ENCODE measurements at places on chromosomes 12 and 14. TPM values are rescaled to one million over a fixed set of nuclear protein-coding genes. Genes with fewer than 3 reads are reported as not detected.

Gene ARHGDIB
- 922 TPM for total RNA-seq

Gene SLC6A13
- 1.8 TPM for total RNA-seq

Gene INSM2
- not detected for total RNA-seq

Gene KRT72
- 52.7 TPM for total RNA-seq

Gene RARG
- total RNA-seq: 33.4 TPM

- DNase-seq: no peak
- H3K36me3 ChIP-seq: no peaks in the 10 kb centered on the region
- no peak overlapping the region for H3K27ac ChIP-seq
- H3K27me3 ChIP-seq: no peaks in the 10 kb centered on the region
Observed at GRCh38 chr12:65854629-65855028, 30.3 kb downstream of the HMGA2 start.

DNA sequence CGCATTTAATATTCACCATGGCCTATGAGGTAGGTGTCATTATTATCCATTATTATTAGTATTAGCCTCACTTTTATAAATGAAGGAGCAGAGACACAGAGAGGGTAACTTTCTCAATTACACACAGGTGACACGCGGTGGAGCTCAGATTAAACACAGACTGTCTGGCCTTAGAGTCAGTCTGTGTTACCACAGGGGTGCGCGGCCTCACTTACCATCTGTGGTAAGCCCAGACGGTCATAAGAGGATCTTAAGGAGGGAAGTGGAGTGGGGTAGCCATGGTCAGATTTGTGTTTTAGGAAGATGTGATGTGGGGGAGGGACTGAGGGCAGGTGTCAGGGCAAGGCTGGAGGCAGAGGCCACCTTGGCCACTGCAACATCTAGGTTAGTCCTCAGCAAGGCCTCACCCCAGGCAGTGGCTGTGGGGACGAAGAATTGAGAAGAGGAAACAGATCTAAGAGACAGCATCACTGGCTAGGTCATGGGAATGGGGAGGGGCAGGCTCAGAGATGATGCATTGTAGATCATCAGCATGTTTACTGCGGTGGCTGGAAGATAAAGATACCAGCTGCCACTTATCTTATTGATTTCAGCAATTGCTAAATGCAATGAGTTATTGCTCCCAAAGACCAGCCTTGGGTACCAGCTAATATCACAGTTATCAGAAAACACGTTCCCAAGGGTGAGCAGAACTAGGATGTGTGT is 67.1 kb downstream of the SERPINA3 start:
- H3K4me1 ChIP-seq: no peaks in the 10 kb centered on the region
- H3K27ac ChIP-seq: no peak overlapping the region
- peaks cover 17% of the 10 kb centered on the region for H3K27me3 ChIP-seq
- no peaks in the 10 kb centered on the region for H3K36me3 ChIP-seq
- H3K4me3 ChIP-seq: no peak overlapping the region
- no peak for DNase-seq

Data from T-cell (primary cell).